Germinal center (tissue), 1 donor: ENCODE measurements at places on chromosomes 1 and 21.

- no peak for DNase-seq
Measured at GRCh38 chr1:81887421-81888144, 86.8 kb downstream of the ADGRL2 start.

GRCh38 chr1:177043597-177043996 is 120.9 kb downstream of the ASTN1 start:
- no peak for DNase-seq

DNA sequence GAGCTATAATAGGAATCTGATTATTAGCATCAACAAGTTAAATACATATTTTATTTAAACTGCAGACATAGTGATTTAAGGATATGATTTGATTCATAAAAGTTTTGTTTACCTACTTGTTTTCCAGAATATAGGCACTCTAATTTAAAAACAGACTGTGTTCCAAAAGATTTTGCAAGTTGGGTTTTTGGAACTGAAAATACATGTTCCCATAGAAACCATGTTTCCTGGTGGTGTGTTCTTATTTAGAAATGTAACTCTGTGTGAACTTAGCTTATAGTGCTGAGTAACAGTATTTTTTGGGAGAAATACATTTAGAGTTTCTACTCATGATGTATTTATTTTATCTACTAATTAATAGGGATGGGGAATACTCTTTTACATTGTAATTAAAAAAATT is 21.8 kb downstream of the USP25 start:
- DNase-seq: no peak

- no peak for DNase-seq
Measured at GRCh38 chr1:182698971-182699370, 14.6 kb upstream of the RGS8 start.

GRCh38 chr1:24193046-24193445 is 6.0 kb upstream of the IFNLR1 start:
- no peak for DNase-seq

- no peak for DNase-seq
Measured at GRCh38 chr1:1425426-1425752, 4.3 kb upstream of the ANKRD65 start.

- peak; percentile 81 for DNase-seq
Measured at GRCh38 chr1:201447903-201448871, 20.8 kb downstream of the PHLDA3 start.

- DNase-seq: no peak
Measured at GRCh38 chr1:221456918-221457317, 285.0 kb downstream of the DUSP10 start.

DNA sequence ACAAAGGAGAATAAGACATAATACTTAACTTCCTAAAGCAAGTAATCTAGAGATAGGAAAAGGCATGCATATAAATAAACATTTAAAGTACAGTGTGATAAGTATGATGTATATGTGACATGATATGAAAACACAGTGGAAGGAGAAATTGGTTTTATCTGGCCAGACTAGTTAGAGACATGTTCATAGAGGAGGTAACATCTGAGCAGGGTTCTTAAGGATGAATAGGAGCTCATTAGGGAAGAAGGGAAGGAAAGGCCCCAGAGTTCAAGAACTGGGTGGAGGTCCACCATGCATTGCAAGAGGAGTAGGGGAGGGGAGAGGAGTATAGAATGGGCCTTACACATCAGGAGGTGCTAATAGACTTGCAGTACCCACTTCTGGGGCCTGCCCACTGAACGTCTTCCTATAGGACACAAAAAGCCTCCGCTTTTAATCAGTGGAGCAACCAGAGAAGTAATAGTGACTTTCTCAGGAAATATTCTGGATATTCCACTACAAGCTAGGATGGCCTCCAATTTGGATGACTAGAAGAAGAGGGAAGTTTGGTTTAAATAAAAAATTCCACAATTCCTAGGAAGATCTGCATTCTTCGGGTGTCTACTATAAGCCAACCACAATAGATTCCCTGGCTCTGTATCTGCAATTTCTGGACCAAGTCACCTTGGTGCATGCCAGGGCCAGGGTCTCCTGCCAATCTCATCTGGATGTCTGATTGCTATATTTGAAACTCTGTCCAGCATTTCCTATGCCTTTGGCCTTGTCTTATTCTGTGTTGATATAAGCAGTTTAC is 41.9 kb downstream of the NGF start:
- no peak for DNase-seq

- DNase-seq: no peak
Measured at GRCh38 chr1:11158720-11159321, 30.3 kb upstream of the ANGPTL7 start.

GRCh38 chr1:62962901-62963776 is 179.2 kb downstream of the ATG4C start:
- DNase-seq: peak; percentile 33
